ENCODE measurements at places on chromosomes 5 and 9.

DNA sequence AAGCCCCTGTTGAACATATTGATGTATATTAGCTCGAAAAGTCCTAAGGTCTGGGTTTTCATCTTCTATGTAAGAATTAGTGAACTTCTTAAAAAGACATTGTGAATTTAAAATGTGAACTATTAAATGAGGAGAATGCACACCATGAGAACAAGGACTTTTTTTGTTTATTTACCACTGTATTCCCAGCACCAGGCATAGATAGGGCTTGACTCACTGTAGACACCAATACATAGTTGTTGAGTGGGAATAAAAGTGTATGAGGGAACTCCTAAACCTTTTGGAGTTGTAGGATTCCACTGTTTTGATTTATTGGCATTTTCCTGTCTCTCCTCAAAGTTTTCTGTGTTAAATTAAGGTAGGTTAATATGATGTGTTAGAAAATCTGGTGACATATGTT is 40.3 kb downstream of the NNT start:
- no peak for DNase-seq

- no peak for DNase-seq
These were observed 91.8 kb upstream of the DAPK1 start for GRCh38 chr9:87405677-87406542.

DNA sequence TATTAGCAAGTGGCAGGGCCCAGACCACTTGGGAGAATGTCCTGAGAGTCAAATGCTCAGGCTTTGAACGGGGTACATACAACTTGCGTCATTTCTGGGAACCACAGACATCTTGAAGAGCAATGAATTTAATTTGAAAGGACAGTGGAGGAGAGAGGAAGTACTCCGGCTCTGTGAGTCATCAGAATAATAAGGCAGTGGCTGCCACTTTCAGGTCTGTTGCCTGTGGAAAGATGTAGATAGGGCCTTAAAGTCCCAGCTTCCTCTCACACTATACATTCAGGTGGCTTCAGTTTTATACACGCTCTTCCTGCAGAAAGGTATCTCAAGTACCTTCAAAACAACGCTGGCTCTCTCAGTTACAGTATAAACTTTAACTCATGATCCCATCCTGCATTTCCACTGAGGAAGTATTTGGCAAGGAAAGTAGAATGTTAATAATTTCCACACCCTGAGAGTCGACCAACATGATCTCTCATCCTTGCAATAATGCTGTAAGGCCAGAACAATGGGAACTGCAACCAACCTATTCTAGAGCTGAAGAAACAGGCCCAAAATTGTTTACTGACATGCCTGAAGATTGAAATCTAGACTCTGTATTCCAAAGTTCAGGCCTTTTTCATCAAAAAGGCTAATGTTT is 6.8 kb upstream of the PRUNE2 start:
- no peak for DNase-seq

DNA sequence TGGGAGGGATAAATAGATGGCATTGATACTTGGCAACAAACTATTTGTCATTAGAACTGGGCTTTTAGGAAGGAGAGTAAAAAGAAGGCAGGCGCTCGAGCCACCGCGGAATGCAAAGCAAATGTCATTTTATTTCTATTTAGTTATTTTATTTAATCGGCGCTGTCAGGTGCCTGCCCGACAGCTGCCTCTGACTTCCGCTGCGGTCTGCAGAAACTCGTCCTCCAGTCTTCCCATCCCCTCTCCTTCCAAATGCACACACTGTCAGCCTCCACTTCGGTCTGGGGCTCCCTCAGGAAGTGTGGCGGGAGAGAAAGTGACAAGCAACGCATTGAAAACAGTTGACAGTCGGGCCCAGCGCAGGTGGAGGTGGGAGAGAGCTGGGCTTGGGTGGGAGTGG is 29.3 kb downstream of the ASS1 start:
- DNase-seq: no peak

- no peak for DNase-seq
These were observed 281.0 kb downstream of the EFNA5 start for GRCh38 chr5:107389775-107390148.

GRCh38 chr5:31935496-31936369 is 238.4 kb downstream of the GOLPH3 start:
- peak; percentile 71 for DNase-seq

- DNase-seq: no peak
These were observed 20.9 kb downstream of the FBXL7 start for GRCh38 chr5:15520856-15521255.

DNA sequence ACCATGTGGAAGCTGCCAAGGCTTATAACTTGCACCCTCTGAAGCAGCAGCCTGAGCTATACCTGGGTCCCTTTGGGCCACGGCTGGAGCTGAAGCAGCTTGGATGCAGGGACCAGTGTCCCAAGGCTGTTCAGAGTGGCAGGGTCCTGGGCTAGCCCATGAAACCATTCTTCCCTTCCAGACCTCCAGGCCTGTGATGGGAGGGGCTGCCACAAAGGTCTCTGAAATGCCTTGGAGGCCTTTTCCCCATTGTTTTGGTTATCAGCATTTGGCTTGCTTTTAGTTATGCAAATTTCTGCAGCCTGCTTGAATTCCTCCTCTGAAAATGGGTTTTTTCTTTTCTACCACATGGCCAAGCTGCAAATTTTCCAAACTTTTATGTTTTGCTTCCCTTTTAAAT is 433.7 kb upstream of the ACO1 start:
- no peak for DNase-seq

GRCh38 chr9:113953531-113953930 is 77.4 kb downstream of the ZNF618 start:
- DNase-seq: no peak

- peak; percentile 42 for DNase-seq
These were observed 116.2 kb downstream of the MAN2A1 start for GRCh38 chr5:109805883-109806282.

- DNase-seq: no peak
These were observed 24.0 kb upstream of the FRMPD1 start for GRCh38 chr9:37626708-37627292.

DNA sequence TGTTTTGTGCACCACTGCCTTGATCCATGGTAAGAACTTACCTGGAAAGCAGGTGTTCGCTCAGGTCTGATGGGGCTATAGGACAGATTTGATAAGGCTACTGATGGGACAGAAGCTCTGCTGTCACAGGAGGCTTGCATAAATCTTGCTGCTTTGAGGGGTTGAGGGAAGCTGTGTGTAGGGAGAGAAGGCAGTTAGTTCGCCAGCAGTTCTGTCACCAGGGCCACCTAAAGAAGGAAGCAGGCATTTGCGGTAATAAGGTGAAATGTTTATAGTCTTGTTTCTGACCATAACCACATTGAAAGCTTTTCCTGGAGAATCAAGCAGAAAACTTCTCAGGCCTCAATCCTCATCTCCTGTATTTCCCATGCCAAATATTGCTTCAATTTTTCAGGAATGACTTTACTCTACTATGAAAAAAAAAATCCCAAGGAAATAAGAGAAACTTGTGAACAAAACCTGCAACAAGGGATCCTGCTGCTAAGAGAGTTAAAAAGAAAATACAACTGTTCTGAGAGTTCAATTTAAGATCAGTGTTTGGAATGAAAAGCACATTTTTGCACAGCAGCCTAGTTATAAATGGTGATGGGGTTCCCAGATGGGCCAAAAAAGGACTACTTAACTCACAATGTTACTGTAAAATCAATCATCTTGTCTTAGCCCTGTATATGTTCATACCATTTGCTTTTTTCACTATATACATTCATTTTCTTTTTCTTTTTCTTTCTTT is 122.0 kb upstream of the RANBP3L start:
- DNase-seq: no peak

- no peak for DNase-seq
These were observed 60.7 kb downstream of the SMIM23 start for GRCh38 chr5:171846323-171846722.

All from renal pelvis (tissue), 12 donors.